ENCODE measurements at places on chromosomes 16 and 17.

- DNase-seq: no peak
Measured at GRCh38 chr17:44905006-44906000, 6.1 kb upstream of the EFTUD2 start.

DNA sequence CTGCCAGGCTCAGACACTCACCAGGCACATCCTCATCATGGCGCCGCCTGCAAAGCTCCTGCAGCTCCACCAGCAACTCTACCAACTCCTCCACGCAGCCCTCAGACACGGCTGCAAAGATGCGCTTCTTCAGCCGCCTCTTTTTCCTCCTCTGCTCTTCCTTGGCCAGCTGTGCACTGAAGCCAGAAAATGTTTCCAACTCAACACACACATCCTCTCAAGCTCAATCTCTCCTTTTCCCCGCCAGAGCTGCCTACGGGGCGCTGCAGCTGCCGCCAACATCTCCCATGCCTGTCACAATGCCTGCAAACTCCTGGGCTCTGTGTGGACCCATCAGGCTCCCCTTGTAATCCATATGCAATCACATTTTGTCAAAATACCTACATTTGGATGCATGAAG is 14.2 kb downstream of the TRPV3 start:
- DNase-seq: no peak

DNA sequence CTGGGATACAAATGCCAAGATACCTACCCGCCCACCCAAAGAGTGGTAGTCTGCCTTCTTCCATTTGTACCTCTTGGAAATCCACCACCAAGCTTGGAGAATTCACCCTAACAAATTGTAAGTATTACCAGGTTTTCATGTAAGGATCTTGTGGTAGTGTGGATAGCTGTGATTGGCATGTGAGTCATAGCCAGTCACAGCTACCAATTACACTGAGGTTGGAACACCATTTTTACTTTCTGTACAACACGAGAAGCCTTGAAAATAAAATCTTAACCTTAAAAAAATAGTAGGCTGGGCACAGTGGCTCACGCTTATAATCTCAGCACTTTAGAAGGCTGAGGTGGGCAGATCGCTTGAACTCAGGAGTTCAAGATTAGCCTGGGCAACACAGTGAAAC is 18.5 kb upstream of the SLC35G3 start:
- no peak for DNase-seq

DNA sequence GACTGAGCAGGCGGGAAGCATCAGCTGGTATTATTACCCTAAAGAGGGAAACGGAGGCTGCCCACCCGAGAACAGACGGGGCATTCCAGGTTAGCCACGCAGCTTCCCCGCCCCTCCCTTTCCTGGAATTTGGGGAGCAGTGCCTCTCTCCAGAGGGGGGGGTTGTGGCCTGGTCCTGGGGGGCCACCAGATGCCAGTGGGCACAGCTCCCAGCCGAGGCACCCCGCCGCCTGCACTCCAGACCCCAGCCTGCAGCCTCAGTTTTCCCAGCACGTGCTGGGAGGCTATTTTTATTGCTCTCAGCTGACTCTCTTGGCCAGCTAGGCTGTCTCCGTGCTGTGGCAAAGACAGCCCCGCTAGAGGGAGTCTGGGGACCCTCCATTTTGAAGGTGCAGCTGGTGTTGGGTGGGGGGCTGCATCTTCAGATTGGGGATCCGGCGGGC is 62.7 kb upstream of the GSE1 start:
- no peak for DNase-seq

DNA sequence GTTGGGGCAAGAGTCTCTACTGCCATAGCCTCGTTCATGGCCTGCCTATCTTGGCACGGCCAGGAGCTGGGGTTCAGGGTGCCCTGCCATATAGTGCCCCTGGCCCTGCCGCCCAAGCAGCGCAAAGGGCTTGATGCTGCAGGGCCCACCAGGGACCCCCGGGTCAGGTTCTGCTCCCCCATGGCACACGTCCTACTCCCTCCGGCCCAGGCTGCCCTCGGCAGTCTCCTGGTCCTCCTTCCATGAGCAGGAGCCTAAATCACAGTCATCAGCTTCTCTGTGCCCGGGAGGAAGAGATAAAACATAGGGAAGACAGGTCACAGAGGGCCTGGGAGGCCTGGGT is 55.9 kb upstream of the MTSS2 start:
- no peak for DNase-seq

DNA sequence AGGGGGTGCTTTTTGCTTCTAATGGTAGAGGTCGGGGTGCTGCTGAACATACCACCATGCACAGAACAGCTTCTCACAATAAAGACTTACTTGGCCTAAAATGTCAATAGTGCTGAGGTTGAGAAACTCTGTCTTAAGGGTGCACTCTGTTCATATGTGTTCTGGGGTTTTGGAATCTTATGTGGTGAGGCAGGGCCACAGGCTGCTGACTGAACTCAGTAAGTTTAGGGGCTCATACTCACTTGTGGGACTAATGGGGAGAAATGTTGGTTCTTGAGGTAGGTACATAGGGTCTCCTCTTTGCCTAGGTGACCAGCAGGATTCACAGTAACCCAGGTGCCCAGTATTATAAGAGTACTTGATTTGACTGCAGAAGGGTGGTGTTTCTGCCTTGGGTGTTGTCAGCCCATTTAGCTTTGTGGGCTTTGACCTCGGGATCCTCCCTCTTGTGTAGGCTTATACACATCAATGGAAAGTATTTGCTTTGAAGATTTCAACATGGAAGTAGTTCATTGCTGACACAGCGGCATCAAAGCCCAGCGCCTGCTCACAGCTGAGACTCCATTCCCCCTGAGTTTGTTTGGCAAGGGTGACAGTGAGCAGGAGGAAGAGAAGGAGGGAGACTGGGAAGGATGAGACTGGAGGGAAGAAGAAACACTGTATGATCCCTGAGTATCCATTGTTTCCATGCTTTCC is 17.2 kb downstream of the SLC7A6 start:
- no peak for DNase-seq

DNA sequence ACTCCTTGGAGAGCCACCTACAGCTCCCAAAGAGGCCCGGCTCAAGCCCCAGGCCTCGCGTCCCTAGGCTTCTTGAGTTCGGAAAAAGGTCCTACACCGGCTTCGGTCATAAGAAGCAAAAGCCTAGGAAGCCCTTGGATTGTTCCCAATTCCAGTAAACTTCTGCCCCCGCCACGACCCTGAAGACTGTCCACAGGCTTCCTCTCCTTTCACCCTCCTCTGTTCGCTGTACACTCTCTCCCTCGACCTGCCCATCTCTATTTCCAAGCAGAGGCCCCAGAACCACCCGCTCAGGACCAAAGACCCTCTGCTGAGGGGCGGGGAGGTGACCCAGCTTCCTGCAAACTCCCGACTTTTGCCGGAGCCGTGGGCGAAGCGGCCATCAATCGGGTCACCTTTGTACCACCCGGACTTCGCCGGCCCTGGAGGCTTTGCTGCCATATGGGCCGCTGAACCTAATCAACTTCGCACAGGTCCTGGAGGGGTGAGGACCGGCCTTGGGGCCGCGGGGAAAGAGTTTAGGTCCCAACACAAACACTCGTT is 2.7 kb downstream of the HOXB2 start:
- no peak for DNase-seq

- DNase-seq: no peak
Measured at GRCh38 chr17:4969047-4969550, 1.5 kb upstream of the SPAG7 start.

DNA sequence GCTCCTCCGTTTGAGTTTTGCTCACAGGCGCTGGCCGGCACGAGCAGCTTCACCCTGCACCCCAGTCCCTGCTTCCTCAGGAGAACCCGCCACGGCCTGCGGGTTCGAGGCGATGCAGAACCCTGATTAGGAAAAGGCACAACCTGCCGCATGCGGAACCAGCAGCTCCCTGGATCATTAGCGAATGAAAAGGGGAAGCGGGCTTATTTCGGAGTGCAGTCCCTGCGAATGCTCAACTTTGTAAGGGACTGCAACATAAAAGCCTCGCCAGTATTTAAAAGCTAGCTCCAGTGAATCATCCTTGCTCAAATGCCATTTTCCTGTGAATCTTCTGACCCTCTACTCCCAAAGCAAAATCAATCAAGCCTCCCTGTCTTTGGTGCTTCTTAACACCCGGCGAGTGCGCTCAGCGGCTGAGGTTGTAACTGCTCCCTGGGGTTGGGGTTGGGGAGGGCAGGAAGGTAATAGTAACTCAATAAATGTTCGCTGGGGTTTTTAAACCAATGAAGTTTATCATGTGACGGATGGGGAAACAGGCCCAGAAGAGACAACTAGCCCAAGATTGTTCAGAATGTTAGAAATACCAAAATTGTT is 678 bp upstream of the AKAP10 start:
- no peak for DNase-seq

DNA sequence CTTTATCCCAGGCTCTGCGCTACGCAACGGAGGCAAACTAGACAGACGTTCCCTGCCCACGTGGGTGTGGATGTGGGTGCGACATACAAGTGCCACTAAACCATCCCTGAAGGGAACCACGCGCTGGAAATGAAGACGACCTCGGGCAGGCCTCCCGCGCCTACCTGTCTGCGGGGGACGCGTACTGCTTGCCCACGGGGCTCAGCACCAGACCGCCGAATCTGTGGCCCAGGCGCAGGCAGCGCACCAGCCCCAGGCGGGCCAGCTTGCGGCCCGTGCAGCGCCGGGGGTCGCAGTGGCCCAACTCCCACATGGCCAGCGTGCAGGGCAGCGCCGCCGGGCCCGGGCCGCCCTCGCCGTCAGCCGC is 480 bp downstream of the TSR3 start:
- DNase-seq: no peak

GRCh38 chr17:63943745-63944144 is 11.6 kb upstream of the CD79B start:
- DNase-seq: no peak

DNA sequence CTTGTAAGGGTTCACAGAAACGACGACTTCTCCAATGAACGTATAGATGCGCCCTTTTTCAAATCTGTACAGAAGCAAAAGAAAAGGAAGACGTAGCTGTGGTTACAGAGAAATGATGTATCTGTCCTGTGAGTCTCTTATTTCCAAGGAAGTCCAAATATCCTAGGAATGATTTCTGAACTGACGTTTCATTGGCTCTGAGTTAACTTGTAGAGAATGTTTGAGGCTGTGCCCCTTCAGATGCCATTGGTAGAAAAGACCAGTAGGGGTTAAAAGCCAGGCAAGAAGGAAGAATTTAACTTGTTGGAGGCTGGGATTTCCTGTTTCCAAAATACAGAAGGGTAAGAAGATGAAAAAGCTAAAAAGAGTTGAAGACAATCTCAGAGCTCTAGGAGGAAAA is 96.2 kb downstream of the MYO1D start:
- no peak for DNase-seq

- no peak for DNase-seq
Measured at GRCh38 chr17:67035131-67036083, 8.9 kb upstream of the CACNG1 start.
